ELF-1 (cell line): ENCODE measurements at places on chromosomes 12 and 14.

DNA sequence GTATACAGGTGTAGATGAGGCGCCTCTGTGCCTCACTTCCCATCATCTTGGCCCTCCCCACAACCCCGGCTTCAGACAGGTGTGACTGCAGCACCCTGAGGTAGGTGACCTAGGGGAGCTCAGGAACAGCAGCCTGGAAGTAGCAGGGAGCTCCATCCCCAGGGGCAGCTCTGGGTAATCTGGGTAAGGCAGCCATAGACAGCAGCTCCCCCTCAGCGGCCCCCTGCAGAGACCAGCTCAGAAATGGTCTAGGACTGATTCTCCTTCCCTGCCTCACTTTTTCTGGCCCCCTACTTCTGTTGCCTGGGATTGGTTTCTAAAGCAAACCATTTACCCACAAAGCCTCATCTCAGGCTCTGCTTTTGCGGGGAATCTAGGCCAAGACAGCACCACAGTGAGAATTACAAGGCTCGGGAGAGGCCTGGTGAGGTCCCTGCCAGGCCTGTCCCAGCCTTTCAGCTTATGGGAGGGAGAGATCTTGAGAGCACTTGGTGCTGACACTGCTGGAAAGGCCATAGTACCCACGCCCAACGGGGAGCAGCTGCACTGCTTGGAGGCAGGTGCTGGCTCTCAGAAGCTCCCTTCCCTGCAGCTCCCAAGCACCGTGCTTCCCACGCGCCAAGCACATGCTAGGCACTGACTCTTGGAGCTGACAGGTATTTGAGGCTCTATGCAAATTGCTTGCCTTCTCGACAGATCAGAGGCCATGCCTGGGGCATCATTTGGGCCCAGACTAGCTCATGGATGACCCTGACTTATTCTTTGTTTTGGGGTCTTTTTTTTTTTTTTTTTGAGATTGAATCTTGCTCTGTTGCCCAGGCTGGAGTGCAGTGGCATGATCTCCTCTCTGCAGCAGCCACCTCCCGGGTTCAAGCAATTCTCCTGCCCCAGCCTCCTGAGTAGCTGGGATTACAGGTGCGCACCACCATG is 45.1 kb upstream of the TRAF3 start:
- DNase-seq, result no peak

DNA sequence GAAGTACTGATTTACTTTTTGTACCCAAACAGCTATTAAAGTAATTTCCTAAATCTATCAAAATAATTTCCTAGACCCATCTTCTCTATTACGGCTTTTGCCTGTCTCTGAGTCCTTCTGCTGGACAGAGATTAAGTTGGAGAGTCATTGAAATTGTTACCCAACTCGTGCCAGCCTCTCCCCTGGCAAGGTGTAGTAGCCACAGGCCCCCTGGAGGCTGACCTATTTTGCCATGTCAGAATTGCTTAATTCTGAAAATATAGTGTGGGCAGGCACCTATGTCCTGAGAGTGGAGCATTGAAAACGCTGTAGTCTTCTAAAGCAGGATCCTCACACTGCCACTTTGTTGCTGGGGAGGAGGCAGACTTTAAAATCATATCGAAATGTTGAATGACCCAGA is 308.2 kb downstream of the GLT1D1 start:
- DNase-seq, result no peak

DNA sequence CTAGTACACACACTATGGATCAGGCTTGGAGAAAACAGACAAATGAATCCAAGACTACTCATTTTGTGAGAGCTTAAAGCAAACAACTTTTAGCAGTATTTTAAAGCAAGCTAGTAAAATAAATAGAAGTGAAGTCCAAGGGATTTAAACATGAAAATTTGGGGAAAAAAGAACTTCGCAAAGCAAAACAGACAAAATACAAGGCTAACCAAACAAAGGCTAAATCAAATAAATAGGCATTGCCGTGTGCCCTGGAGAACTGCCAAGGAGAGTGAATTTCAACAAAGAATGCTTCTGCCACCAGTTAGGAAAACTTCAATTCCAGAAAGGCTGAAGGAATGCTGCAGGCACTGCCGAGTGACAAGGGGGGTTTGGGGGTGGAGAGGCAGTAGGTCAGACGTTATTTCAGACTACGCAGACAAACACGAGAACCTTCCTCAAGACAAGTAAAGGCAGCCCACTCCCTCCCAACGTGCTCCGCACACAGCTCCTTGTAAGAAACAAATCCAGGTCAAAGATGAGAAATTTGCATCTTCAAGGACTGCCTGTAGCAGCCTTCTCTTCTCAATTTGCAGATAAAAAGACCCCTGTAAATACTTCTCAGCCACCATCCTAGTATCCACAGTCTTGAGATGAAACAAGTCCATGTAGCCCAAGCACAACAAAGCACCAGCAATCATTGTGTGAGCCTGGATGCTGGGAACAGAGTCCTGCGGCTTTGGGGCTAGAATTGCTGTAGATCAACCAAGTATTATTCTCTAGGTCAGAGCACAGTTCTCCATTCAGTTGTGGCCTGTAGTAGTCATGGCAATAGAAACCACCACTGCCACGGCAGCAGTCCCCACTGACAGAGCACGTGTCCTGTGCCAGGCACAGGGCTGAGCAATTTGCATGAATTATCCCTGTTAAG is 43.3 kb downstream of the EFCAB11 start:
- DNase-seq, result peak; percentile 66

- no peak for DNase-seq
These were observed 4.6 kb upstream of the ALX1 start for GRCh38 chr12:85275374-85275773.
